HepG2 (cell line): ENCODE measurements at places on chromosomes 2 and 18. TPM values are rescaled to one million over a fixed set of nuclear protein-coding genes. Genes with fewer than 3 reads are reported as not detected.

DNA sequence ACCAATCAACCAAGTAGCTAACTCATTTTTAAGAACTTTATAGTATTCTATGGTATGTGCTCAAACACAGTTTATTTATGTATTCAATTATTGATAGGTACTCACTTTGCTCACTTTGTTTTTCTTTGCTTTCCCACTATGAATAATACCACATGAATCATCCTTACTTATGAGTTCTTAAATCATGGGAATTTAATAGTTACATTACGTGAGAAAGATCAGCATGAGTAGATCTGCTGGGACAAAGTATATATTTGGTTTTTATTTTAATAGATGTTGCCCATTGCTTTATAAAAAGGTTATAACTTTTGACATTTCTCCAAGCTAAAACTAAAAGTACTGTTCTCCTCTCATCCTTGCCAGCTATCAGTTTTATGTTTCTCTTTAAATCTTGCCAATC, 390.7 kb downstream of the LRATD1 start:
- H3K27ac ChIP-seq: no peak overlapping the region
- H3K27me3 ChIP-seq: no peaks in the 10 kb centered on the region
- no peak for DNase-seq
- H3K4me1 ChIP-seq: no peaks in the 10 kb centered on the region
- no peaks in the 10 kb centered on the region for H3K36me3 ChIP-seq
- no peak overlapping the region for H3K4me3 ChIP-seq

- no peak for DNase-seq
- H3K27ac ChIP-seq: no peak overlapping the region
- no peaks in the 10 kb centered on the region for H3K4me1 ChIP-seq
- H3K27me3 ChIP-seq: no peaks in the 10 kb centered on the region
- H3K36me3 ChIP-seq: peaks cover 6% of the 10 kb centered on the region
- H3K4me3 ChIP-seq: no peak overlapping the region
Observed at GRCh38 chr2:19916385-19916950, 14.7 kb upstream of the TTC32 start.

DNA sequence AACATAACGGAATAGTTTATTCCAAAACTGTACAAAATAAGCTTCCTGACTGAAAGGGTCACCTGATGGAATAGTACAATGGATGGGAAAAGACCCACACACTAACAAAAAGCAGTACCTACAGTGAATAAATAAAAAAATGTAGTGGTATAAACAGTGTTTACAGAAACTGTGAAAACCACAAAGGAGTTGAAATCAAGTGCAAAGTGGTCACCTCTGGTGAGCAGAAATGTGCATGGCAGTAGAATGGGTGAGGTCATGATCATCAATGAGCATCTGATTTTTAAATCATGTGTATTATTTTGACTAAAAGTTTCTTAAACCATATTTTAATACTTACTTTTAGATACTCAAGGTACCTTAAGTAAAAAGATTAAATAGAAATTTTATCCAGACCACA, 11.4 kb downstream of the WDSUB1 start:
- H3K36me3 ChIP-seq: peaks cover 2% of the 10 kb centered on the region
- no peak for DNase-seq
- H3K27me3 ChIP-seq: no peaks in the 10 kb centered on the region
- no peaks in the 10 kb centered on the region for H3K4me1 ChIP-seq
- no peak overlapping the region for H3K27ac ChIP-seq

- peaks cover 59% of the 10 kb centered on the region for H3K4me1 ChIP-seq
- no peaks in the 10 kb centered on the region for H3K27me3 ChIP-seq
- H3K4me3 ChIP-seq: no peak overlapping the region
- DNase-seq: peak; percentile 61
- H3K36me3 ChIP-seq: no peaks in the 10 kb centered on the region
- no peak overlapping the region for H3K27ac ChIP-seq
Observed at GRCh38 chr2:102235491-102235890, 48.7 kb downstream of the IL1RL2 start.

DNA sequence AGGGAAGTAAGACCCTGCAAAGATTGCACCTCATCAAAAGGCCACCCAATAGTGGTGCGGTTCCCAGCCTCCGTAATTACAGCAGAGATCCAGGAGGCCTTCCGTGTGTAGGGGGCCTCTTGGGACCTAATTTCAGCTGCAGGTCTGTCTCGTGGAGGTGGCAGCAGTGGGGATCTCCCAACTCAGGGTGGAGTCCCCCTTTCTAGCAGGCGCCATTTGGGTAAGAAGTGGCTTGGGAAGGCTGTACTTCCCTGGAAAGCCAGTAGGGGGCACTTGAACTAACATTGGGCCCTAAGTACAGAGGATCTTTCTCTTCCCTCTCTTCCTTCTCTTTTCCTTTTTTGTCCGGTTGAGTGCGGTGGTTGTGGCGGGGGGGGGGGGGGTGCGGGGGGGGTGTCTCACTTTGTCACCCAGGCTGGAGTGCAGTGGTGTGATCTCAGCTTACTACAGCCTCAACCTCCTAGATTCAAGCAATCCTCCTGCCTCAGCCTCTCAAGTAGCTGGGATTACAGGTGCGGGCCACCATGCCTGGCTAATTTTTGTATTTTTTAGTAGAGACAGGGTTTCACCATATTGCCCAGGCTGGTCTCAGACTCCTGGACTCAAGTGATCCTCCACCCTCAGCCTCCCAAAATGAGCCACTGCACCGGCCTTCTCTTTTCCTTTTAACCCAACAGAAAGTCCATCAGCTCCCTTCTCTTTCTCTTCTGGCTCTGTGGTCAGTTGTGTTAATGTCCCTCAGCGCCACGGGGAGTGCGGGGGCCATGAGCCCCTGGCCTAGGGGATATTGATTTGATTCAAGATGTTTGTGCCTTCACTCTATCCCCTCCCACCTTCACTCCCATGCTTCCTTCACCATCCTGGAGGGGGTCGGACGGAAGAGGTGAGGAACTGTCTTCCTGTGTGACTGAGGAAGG, 32.0 kb downstream of the CENPO start:
- H3K4me3 ChIP-seq: no peak overlapping the region
- H3K36me3 ChIP-seq: peaks cover 12% of the 10 kb centered on the region; the same call in 2 of the 3 replicates
- H3K27ac ChIP-seq: no peak overlapping the region
- peaks cover 6% of the 10 kb centered on the region; the same call in 1 of the 3 replicates for H3K27me3 ChIP-seq

DNA sequence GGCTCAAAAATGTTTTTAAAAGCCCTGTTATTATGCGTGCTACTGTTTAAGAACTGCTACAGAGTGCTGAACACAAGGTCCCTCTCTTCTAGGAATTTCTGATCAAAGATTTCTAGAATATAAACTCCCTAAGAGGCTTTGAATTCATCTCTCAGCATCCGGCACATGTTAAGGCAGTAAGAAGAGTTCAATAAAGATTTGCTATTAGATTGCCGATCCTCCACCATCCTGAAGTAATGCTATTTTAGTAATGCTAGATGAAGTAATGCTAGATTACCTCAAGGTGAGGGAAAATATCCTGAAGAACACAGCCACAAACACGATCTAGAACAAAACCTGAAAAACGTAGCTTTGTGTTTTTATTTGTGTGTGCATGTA, 949 bp upstream of the MYL12B start:
- no peaks in the 10 kb centered on the region; the same call in 1 of the 3 replicates for H3K27me3 ChIP-seq
- H3K36me3 ChIP-seq: no peaks in the 10 kb centered on the region

GRCh38 chr18:27723168-27723567, 453.8 kb downstream of the CDH2 start:
- DNase-seq: no peak
- H3K27ac ChIP-seq: no peak overlapping the region
- H3K27me3 ChIP-seq: no peaks in the 10 kb centered on the region
- no peaks in the 10 kb centered on the region for H3K4me1 ChIP-seq
- no peaks in the 10 kb centered on the region for H3K36me3 ChIP-seq
- no peak overlapping the region for H3K4me3 ChIP-seq

GRCh38 chr18:49861659-49862058, 48.3 kb upstream of the ACAA2 start:
- H3K4me3 ChIP-seq: no peak overlapping the region
- H3K27me3 ChIP-seq: no peaks in the 10 kb centered on the region
- DNase-seq: no peak

- no peak overlapping the region for H3K27ac ChIP-seq
- H3K27me3 ChIP-seq: no peaks in the 10 kb centered on the region
- H3K4me3 ChIP-seq: no peak overlapping the region
- no peak for DNase-seq
- peaks cover 8% of the 10 kb centered on the region; the same call in 1 of the 2 replicates for H3K4me1 ChIP-seq
- H3K36me3 ChIP-seq: no peaks in the 10 kb centered on the region
Observed at GRCh38 chr2:2938481-2938880, 439.1 kb downstream of the EIPR1 start.

- H3K27me3 ChIP-seq: peaks cover 1% of the 10 kb centered on the region; the same call in 1 of the 2 replicates
- DNase-seq: no peak
- no peak overlapping the region for H3K27ac ChIP-seq
- no peaks in the 10 kb centered on the region for H3K36me3 ChIP-seq
- no peaks in the 10 kb centered on the region for H3K4me1 ChIP-seq
- no peak overlapping the region for H3K4me3 ChIP-seq
Observed at GRCh38 chr2:197276156-197276555, 34.4 kb downstream of the ANKRD44 start.

DNA sequence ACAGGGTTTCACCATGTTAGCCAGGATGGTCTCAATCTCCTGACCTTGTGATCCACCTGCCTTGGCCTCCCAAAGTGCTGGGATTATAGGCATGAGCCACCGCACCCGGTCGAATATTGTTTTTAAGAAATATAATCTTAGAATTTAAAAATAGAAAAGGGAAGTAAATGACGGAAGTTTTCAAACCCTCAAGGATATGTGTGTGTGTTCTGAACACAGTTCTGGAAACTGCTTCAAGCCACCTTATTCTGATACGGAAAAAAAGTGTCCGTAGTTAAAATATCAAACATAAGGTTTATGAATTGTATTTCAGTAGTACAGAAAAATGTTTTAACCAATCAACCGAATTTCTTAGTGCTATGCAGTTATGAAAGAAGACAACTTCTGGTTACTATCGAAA, 115.9 kb downstream of the UPP2 start:
- DNase-seq: no peak
- H3K36me3 ChIP-seq: no peaks in the 10 kb centered on the region
- no peak overlapping the region for H3K4me3 ChIP-seq
- H3K27me3 ChIP-seq: peaks cover 5% of the 10 kb centered on the region; the same call in 1 of the 3 replicates
- no peak overlapping the region for H3K27ac ChIP-seq
- peaks cover 17% of the 10 kb centered on the region for H3K4me1 ChIP-seq

- DNase-seq: no peak
- no peak overlapping the region for H3K27ac ChIP-seq
- no peaks in the 10 kb centered on the region for H3K36me3 ChIP-seq
- H3K27me3 ChIP-seq: no peaks in the 10 kb centered on the region
Observed at GRCh38 chr2:229087843-229088516, 183.1 kb downstream of the PID1 start.

Gene WNT10A
- polyA plus RNA-seq: 0.03 TPM in 1 of 2 replicates, not detected in the other

Gene OTOS
- polyA plus RNA-seq: not detected in 2 replicates

Gene NAT8
- polyA plus RNA-seq: 12.9 and 15.6 TPM in 2 replicates

Gene DPYSL5
- polyA plus RNA-seq: 0.03 and 0.15 TPM in 2 replicates

Gene SCYGR6
- not detected in 2 replicates for polyA plus RNA-seq
